ENCODE measurements at places on chromosomes 4 and X.

DNA sequence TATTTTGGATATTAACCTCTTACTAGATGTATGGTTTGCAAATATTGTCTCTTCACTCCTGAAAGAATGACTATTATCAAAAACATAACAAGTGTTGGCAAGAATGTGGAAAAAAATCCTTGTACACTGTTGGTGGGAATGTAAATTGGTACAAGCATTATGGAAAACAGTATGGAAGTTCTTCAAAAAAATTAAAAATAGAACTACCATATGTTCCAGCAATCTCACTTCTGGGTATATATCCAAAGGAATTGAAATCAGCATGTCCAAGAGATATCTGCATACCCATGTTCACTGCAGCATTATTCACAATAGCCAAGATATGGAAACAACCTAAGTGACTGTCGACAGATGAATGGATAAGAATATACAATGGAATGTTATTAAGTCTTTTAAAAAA, 61.6 kb upstream of the KIT start:
- DNase-seq: no peak

- no peak for DNase-seq
Observed at GRCh38 chr4:134888156-134888555, 686.6 kb upstream of the PABPC4L start.

DNA sequence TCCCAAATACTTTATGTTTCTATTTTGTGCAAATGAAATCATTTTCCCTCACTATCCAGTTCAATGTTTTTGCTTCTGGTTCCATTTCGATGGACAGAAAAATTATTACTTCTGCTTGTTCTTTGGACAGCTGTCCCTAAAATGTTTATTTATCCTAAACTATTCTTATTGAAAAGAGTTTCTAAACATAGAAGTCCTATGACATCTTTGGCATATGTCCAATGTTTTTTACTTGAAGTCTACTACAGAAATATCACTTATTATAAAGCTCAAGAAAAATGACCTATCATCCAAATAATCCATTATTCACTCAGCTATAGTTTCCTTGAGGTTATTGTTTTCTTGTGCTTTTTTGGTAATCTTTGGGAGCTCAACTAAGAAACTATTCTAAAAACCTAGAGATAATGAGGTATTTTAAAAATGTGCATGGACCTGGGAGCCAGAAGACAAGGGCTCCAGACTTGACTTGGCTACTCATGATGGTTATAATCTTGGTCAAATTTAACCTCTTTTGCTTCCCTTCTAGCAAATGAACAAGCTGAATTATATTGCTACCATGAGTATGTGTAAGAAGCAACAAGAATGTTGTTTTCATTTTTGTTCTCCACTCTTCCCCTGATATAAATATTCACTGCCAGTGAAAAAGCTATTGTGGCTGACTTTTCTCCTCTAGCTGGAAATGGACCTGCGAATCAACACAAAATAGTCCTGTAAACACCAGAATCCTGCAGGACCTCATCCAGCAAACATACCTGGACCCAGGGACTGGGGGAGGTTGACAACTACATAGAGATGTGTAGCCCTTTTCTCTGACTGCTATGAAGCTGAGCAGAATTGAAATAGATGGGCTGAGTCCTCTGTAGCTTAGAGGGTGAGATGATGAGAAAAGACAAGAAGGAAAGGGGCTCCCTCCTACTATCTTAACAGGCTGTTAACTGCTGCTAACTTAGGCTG, 137.4 kb downstream of the FRYL start:
- DNase-seq: no peak

DNA sequence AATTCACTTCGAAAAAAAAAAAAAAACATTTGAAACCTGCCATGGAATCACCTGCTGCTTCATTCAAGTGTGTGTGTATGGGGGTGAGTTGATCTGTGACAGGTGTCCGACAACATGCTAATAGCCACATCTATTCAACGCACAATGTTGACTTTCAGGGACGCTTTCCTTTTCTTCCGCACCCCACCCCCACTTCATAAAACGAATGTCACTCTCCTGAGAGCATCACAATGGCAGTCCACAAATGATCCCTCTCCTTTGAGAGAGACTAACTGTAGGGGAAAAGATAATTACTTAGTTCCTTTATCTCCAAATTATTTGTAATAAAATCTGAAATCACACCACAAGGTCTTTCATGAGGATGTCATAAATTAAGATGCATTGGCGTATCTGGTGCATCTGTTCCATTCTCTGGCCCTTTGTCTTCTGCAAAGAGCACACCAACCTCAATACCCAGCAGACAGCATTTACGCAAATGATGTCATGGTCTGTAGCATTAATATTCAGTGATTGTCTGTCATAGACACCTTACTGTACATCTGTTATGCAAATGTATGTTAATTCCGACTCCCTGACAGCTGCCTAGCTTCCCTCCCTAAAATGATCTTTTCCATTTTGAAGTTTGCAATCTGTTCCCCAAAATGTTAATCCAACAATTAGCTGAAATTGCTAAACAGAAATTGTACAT, 640.0 kb upstream of the BOD1L1 start:
- no peak for DNase-seq

- no peak for DNase-seq
Observed at GRCh38 chr4:117957571-117957970, 76.7 kb upstream of the NDST3 start.

GRCh38 chr4:43353552-43353951, 461.0 kb downstream of the GRXCR1 start:
- DNase-seq: no peak

DNA sequence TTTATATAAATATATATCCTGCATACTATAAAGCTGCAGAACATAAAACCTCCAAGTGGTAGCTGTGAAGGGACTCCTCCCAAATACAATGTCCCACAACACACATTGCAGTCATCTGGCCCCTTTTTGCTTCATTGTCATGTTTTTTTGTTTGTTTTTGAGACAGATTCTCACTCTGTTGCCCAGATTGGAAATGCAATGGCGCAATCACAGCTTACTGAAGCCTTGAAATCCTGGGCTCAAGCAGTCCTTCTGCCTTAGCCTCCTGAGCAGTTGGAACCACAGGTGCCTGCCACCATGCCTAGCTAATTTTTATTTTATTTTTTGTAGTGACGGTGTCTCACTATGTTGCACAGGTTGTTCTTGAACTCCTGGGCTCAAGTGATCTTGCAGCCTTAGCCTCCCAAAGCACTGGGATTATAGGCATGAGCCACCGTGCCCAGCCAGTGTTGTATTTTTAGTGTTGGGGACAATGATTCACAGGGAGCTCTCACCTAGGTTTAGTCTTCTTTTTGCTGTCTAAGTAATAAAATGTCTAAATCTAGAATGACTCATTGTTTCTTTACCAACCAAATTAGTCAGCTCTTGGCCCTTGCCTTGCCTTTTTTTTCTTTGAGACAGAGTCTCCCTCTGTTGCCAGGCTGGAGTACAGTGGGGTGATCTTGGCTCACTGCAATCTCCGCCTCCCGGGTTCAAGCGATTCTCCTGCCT, 24.0 kb upstream of the XIAP start:
- no peak for DNase-seq

GRCh38 chr4:154415313-154415712, 76.3 kb downstream of the DCHS2 start:
- DNase-seq: no peak

- DNase-seq: no peak
Observed at GRCh38 chrX:16120431-16120830, 2.9 kb upstream of the GRPR start.

- no peak for DNase-seq
Observed at GRCh38 chr4:52373650-52374049, 285.5 kb downstream of the USP46 start.

- DNase-seq: no peak
Observed at GRCh38 chrX:9163214-9163709, 129.3 kb upstream of the FAM9B start.

DNA sequence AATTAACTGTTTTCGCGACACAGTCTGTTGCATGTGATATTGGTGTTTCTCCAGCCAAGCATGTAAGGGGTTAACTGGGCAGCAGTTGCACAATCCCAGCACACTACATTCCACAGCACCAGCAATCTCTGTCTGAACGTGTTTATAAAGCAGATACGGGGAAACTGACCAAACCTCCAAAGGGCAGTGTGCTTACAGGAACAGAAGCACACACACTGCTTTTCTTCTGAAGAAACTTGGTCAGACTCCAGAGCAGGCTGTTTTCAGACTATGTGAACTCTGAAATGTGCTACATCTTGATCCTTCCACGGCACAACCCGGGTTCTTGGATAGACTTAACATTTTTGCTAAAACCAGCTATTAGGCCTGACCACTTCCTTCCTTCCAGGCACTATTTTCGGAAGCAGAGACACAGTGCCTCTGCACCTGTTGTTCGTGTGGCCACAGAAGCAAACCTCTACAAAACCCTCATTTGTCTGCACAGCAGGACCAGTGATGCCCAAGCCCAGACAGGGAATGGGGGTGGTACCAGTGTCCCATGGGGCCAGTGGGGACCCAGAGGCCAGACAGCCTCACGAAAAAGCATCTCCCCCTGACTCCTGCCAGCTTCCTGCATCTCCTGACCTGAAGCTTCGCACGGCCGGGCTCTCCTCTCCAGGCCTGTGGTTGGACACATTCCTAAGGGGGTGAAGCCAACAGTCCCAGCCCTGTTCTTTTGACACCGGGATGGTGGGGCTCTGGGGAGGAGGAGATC, 90.1 kb downstream of the IRF2 start:
- no peak for DNase-seq

GRCh38 chr4:139682741-139683151, 17.1 kb downstream of the MGST2 start:
- no peak for DNase-seq

DNA sequence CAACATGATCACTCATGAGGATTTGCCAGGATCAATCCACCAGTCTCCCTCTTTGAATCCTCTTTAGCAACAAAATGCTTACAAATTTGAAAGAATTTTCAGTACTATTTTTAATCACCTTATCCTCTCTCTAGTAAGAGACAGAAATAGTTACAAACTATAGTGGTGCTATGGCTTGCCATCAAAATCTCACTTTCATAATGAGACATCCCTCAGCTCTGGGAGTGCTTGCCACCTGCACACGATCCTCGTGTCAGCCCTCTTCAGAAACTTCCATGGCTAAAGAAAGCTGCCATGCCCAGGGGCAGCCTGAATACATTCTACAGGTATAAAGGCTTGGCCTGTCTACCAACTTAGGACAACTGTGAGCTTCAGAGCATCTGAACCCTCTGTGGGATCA, 5.1 kb upstream of the DHX15 start:
- no peak for DNase-seq

DNA sequence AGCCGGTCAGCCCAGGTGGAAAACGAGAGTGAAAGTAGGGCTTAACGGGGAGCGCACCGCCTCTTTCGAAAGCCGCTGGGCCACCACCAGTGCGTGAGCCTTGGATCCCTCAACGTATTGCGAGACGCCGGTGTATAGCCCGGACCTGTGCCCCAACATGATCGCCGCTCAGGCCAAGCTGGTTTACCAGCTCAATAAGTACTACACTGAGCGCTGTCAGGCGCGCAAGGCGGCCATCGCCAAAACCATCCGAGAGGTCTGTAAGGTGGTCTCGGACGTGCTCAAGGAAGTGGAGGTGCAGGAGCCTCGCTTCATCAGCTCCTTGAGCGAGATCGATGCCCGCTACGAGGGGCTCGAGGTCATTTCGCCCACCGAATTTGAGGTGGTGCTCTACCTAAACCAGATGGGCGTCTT, 929 bp downstream of the MAB21L2 start:
- DNase-seq: peak; percentile 45

DNA sequence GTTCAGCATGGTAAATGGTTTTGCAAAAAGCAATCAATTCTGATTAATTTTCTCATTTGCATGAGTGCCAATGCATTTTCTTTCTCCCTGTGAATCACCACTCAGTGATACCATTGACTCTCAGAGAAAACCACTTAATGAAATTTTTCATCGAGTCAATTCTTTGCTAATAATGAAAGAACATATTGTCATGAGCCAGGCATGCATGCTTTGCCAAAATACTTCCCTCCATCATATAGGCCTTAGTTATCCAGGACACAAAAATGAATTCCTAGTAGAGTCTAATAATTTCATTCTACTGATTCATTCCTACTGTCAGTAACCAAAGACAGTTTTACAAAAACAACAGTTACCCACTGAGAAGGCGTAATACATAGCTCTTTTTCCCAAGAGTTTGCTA, 680.0 kb downstream of the TRIML1 start:
- DNase-seq: no peak

- no peak for DNase-seq
Observed at GRCh38 chr4:139675651-139676050, 10.0 kb downstream of the MGST2 start.

DNA sequence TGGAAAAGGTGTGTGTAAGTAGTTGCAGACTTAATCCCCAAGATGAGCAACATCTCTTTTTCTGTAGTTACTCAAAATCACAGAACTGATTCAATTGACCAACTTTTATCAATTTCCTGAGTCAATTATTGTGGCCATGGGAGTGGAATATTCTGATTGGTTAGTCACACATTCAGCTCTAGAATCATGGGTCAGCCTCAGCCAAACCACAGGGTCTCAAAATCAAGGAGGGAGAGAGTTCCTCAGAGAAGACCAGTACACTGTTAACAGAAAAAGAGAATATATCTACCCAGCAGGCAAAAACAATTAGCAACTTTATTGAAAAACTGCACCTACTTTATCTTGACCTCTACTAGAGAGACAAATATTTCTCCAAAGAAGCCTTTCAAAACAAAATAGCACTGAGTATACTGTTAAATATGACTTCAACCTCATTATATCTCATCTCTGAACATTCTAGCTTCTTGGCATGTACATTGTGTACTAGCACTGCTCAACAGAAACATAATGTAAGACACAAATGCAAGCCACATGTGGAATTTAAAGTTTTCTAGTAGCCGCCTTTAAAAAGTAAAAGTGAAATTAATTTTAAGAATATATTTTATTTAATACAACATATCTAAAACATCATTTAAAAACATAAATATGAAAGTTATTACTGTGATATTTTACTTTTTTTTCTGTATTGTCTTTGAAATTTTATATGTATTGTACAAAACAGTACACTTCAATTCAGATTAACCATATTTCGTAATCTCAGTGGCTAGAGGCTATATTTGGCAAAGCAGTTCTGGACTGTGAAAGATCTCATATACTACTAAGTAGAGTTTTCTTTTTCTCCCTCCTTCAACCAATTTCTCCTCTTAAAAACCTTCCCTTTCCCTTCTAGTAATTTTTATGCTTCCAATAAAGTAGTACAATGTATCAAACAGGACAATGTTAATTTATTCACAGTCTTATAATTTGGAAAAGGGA, 11.8 kb upstream of the LCORL start:
- no peak for DNase-seq

- DNase-seq: no peak
Observed at GRCh38 chr4:26218677-26219605, 101.9 kb upstream of the RBPJ start.

- no peak for DNase-seq
Observed at GRCh38 chrX:132749406-132749805, 209.0 kb downstream of the HS6ST2 start.

Measured in glutamatergic neuron (in vitro differentiated cells).